ENCODE measurements at places on chromosomes 6 and 20.

GRCh38 chr6:36912586-36912985, 26.8 kb downstream of the C6orf89 start:
- peak; percentile 70 for DNase-seq

DNA sequence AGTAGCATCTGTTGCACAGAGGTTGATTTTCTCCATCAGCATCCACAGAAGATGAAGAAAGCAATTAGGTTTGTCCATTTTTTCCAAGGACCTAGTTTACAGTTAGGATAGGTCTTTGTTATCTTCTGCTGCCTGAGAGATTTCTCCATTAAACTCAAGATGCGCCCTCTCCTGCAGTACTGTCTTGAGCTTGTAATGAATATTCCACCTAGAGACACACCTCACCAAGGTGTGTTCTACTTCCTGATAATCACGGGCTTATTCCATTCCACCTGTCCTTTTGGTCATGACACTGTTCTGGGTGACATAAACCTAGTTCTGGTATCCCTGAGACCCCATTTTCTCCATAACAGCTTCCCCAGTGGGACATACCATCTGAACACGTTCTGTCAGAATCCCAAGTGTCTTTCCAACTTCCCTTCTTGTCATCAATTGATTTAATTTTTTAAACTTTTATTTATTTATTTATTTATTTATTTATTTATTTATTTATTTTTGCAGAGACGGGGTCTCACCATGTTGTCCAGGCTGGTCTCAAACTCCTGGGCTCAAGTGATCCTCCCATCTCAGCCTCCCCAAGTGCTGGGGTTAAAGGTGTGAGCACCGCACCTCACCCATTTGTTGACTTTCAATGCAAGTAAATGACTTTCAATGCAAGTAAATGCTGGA, 75.6 kb upstream of the HS3ST5 start:
- DNase-seq, result no peak

- DNase-seq, result no peak
Measured at GRCh38 chr6:28841290-28841689, 82.5 kb downstream of the TRIM27 start.

- peak; percentile 50 for DNase-seq
Measured at GRCh38 chr6:150006961-150007464, 18.3 kb downstream of the RAET1L start.

DNA sequence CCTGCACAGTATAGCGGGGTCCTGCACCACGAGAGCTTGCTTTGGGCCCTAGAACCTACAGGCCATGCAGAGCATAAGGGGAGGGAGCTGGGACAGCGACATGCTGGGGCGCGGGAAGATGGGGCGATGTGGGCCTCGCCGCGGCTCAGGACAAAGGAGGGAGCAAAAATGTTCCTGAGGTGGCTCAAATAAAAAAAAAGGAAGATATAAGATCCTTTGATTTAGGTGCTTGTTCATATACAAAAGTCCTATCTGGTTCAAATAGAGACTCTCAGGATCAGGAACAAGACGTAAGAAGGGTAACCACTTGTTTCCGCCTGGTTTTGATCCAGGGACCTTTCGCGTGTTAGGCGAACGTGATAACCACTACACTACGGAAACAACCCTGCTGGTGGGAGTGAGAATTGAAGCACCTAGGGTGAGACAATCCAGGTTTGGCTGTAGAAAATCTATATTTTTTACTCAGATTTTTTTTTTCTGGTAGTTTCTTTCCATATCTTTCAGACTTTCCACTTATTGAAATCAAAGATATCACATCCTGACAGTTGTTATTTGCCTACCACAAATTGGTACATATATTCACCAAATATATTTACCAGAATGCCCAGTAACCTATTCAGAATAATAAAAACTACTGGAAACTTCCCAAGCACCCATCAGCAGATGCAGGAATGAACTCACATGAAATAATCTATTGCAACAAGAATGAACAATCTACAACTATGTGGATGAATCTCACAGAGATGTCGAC, 177.9 kb upstream of the ZNF184 start:
- peak; percentile 75 for DNase-seq

GRCh38 chr20:47377122-47377722, 20.7 kb upstream of the ZMYND8 start:
- DNase-seq, result no peak

GRCh38 chr6:96794980-96795379, 42.3 kb downstream of the GPR63 start:
- no peak for DNase-seq

- no peak for DNase-seq
Measured at GRCh38 chr6:36955671-36956445, 1.3 kb downstream of the PI16 start.

DNA sequence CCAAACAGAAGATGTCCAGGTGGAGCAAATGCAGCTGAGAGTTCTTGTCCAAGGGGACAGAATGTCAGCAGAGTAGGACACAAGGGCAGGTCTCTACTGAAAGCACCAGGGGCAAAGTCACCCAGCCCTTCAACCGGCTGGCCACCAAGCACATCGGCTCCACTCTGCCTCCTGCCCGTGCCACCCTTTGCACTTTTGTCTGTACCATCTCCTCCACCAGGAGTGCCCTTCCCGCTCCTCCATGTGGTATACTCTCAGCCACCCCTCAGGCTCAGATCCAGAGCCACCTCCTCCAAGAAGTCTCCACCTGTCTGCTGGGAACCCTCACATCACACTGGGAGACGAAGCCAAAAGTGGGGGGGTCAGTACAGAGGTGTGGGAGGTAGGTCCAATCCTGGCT, 4.1 kb upstream of the HSPA12B start:
- no peak for DNase-seq

All from activated CD4-positive, alpha-beta T cell treated with anti-CD3 and anti-CD28 coated beads, Interleukin-2, amount 50 U/mL, for 48 hours (primary cell).